ENCODE measurements at places on chromosomes 1 and 21.

DNA sequence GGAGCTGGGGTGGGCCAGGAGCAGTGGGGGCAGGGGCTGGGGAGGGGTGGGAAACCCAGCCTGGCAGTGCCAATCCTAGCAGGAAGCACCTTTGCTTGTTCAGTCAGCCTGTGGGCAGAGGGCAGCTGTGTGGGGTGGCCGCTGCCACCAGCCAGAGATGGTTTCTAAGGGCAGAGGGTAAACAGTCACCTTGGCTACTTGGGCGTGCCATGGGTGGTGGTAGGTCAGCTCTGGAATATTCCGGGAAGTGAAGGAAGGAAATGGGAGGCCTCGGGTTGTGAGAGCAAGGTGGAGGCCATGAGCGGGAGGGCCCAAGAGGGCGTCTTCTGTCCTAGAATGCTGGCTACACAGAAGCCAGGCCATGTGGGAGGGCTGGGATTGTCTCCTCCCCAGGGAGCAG, 20.7 kb upstream of the WNT4 start:
- no peak for DNase-seq

- no peak for DNase-seq
Observed at GRCh38 chr1:14897997-14898645, 255.4 kb upstream of the TMEM51 start.

GRCh38 chr1:53112861-53113260, 29.6 kb downstream of the SLC1A7 start:
- no peak for DNase-seq

DNA sequence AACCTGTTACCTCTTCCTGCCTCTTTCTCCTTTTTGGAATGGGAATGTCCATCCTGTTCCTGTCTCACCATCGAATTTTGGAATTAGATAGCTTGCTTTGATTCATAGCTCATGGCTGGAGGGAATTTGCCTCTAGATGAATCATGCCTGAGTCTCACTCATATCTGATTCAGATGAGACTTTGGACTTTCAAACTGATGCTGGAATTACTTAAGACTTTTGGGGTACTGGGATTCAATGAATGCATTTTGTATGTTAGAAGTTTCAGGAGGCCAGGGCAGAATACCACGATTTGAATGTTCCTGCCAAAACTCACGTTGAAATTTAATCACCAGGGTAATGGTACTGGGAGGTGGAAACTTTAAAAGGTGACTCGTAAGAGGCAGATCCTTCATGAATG, 132.4 kb downstream of the DSCAM start:
- DNase-seq: no peak

DNA sequence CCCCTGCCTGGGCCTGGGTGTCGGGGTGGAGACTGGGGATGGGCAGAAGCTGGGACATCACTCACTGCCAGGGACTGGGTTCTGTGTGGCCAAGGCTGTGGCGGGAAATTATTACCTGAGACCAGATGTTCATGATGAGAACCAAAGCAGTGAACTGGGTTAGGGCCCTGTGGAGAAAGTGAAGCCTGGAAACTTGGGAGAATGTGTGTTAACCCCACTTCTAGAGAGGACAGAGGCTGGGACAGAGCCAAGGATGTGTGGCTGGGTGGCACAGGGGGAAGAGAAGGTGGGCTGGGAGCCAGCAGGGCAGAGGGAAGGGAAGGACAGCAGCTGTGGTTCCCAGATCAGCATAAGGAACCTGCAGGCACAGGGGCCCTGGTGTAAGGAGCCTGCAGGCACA, 31.3 kb downstream of the CNIH3 start:
- DNase-seq: no peak

GRCh38 chr21:25298512-25299491, 308.5 kb downstream of the MRPL39 start:
- DNase-seq: no peak

- no peak for DNase-seq
Observed at GRCh38 chr1:17819129-17819802, 64.1 kb downstream of the ACTL8 start.

DNA sequence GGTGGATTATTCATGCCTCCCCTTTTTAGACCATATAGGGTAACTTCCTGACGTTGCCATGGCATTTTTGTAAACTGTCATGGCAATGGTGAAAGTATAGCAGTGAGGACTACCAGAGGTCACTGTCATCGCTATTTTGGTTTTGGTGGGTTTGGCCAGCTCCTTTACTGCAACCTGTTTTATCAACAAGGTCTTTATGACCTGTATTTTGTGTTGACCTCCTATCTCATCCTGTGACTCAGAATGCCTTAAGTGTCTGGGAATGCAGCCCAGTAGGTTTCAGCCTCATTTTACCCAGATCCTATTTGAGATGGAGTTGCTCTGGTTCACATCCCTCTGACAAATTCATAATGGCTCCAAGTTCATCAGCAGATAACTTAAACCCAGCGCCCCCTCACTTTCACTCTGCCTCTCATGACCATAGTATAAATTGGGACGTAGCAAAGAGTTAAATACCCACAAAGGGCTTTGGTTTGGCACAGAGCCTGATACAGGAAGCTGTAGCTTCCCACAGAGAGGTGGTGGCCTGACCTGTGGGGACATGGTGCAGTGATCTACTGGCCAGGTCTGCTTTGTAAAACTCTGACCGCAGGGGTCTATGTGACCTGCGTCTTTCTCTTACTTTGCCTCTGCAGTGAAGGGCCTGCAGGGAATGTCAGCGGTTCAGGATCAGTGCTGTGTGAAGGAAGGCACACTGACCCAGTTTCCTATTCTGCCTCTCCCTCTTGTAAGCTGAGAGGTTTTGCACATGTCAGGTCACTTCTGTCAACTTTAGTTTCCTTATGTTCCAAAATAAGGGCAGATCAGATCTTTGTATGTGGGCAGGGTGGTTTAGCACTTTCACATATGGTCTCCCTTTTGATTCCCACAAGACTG, 78.1 kb upstream of the ZNF644 start:
- no peak for DNase-seq

- no peak for DNase-seq
Observed at GRCh38 chr1:20029178-20029912, 40.6 kb upstream of the PLA2G5 start.

Data from kidney capillary endothelial cell (primary cell).